HCEC 1CT (cell line): ENCODE measurements at places on chromosomes 7 and 10.

- DNase-seq, result no peak
Measured at GRCh38 chr10:79124066-79124465, 55.3 kb downstream of the ZMIZ1 start.

DNA sequence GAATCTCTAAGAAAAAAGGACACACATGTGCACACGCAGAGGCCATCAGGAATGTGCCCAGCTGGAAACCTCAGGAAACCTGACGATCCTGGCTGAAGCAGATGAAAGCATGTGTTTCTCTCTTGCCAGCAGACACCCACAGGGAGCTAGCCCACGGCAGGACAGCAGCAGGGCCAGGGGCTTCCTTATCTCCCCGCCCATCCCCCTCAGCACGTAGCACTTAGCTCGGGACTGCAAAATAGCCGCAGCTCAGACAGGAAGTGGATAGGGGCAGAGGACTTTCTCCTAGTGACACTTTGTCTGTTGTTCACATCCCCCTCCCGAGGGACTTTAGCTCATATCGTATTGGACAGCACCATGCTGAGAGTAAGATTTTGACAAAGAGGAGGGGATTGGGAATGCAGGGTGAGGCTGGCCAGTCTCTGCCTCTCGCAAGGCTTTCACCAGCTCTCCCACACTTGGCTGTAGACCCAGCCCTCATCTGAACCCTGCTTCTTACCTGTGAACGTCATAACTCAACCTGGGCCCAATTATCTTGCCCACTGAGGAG is 63.8 kb downstream of the MKI67 start:
- DNase-seq, result no peak

DNA sequence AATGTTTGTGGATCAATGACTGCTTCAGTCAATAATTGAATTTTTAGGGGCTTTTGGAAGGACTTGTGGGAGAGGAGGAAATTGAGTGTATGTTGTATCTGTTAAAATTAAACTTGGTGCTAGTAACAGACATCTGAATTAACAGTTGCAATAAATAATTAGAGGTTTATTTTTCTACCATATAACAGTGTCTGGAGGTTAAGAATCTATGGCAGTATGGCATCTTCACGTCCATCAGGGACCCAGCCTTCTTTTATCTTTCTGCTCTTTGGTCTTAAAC is 72.8 kb upstream of the HABP2 start:
- DNase-seq, result no peak

- no peak for DNase-seq
Measured at GRCh38 chr10:34593930-34594329, 221.2 kb downstream of the PARD3 start.

DNA sequence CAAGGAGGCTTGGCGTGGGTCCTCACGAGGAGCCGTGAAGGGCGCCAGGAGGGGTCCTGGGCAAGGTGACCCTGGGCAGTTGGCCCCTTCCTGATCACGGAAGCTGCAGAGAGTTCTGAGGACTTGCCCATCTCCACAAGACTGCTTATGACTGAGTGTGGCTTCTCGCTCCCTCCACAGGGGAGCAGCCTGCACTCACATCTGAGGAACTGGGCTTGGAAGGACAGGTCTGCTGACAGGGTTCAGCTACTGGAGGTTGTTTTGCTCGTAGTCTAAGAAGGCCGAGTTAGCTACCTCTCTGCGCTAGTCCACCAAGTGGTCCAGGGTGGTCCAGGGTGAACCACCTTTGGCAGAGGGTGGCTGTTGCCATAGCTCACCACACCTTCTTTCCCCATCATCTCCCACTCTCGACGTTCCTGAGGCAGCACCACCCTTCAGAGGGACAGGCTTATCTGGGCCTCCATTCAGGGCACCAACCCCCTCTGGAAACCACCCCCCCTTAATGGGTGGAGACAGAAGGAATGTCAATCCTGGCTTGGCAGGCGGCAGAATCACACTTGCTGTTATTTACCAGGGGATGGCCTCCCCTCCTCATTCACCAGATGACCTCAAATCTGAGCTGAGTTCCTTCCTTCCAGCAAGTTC is 38.2 kb downstream of the FAM53B start:
- DNase-seq, result no peak

DNA sequence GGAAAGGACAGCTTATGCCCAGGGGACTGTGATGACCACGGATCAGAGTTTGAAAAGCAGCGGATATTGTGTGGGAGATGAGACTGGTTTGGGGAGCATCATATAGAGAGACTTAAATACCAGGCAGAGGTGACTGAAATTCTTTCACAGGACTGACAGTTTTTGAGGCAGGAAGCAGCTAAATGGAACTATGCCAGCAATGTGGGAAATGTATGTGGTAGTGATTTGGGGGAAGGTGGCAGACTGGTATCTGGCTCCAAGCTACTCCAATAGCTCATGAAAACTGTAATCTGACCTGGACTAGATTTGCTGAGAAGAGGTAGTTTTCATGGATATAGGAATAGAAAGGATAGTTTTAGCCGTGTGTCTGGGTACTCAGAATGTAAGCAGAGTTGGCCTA is 592.6 kb downstream of the REEP3 start:
- DNase-seq, result no peak

DNA sequence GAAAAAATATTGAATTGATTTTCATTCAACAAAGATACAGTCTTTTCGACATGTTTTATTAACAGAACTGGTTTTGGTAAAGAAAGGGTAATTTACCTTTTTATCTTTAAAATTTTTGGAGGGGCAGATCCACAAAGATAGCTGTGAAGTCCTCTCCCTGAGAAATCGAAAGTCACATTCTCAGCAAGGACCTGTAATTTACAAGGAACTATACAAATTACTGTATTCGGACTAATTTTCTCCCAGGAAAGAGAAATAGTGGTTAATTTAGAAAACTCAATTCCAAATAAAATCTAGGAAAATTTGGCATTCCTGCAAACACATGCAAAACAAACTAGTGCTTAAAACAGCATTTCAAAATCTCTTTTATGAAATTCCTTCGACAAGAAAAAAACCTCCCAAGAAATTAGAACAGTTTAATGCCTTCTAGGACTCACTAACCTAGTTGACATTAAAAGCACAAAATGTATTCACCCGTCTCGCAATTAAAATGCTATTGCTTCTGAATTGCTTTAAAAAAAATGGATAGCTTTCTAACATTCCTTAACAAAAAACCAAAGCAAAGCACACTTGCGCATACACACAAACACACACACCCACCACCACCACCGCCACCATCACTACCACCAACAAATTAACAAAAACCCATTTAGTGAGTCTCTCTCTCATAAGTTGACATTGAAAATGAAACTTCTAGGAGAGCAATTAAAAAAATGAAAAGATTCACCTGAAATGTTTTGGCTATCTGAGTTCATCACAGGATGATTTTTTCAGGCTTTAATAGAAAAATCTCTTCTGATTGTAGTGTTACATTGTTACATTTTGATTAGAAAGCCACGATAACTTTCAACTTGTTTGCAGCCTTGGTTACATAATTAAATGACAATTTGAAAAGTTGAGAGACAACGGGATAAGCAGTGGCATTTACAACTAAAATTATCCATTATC is 4.0 kb upstream of the NKX2-3 start:
- peak; percentile 29 for DNase-seq

DNA sequence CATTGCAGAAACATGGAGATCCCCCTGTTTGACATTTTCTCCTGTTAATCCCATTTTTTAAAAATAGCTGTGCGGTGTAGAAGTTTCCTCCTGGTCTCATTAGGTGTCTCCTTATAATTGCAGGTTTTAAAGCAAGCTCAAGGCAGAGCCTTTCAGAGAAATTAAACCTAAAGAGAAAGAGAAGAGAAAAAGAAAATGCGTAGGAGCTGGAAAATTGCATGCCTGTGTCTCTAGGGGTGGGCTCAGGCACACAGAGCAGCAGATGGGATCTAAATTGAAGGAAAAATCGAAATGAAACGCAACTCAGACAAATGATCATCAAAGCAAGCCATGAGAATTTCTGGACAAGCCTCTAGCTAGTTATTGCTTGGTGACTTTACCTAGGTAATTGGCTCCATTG is 40.1 kb downstream of the GPR26 start:
- no peak for DNase-seq

GRCh38 chr10:6580279-6581029 is 378 bp upstream of the PRKCQ start:
- peak; percentile 22 for DNase-seq

GRCh38 chr7:138654616-138655015 is 46.5 kb downstream of the SVOPL start:
- DNase-seq, result no peak

DNA sequence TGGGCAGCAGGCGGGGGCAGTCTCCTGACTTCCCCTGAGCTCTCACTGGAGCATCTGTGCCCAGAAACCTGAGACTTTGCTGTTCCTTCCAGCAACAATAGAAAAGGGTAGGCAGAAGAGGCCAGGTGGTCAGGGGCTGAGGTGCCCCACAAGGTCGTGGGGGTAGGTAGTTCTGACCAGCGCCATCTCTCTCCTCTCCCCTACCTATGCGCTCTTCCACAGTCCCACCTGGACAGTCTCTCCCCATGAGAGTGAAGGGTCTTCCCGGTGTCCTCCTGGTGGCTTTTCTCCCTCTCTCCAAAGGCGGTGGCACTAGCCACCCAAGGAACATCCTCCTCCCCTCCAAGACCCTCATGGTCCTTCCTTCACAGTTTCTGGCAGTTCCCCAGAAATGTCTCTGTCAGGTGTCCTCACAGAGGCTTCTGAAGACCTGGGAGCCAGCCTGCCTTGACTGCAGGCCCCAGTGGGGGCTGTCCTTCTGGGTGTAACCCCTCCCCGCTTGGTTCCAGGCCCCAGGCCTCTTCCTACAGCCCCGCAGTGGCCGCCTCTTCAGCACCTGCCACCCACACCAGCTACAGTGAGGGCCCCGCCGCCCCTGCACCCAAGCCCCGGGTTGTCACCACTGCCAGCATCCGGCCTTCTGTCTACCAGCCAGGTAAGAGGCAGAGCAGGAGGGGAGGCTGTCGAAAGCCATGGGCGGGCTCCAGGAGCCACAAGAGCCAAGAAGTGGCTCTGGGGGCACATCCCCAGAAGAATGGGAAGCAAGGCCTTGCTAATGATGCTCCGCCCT is 41.3 kb downstream of the LDB3 start:
- no peak for DNase-seq

DNA sequence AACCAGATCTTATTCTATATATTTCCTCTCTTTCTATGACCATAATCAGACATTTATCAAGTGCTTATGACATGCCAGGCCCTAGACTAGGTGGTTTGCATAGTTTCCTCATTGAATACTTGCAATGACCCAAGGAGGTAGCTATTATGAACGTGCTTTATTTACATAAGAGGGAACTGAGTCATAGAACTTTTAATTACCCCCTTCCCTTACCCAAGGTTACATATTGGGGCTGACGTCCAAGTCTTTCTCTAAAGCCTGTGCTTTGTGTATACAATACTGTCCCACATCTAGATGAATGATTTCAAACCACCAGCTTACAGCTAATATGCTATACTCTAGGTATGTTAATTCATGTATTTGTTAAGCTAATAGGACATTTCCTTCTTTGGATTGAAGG is 91.9 kb upstream of the NPY start:
- DNase-seq, result no peak

DNA sequence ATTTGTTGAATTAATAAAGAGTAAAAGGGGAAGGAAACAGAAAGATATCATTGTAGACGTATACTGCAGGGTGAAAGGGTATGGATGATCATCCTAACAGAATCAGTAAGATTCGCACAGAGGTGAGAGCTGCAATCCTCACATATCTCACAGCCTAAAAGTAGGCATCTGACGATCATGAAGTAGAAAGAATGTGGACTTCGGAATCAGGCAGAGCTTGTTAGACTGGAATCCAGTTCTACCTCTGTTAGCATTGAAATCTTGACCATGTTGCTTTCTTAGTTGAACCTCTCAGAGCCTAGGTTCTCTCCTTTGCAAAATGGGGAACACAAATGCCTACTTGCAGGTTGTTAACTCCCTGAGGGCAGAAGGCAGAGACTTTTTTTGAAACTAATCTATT is 320.0 kb upstream of the C7orf33 start:
- no peak for DNase-seq

DNA sequence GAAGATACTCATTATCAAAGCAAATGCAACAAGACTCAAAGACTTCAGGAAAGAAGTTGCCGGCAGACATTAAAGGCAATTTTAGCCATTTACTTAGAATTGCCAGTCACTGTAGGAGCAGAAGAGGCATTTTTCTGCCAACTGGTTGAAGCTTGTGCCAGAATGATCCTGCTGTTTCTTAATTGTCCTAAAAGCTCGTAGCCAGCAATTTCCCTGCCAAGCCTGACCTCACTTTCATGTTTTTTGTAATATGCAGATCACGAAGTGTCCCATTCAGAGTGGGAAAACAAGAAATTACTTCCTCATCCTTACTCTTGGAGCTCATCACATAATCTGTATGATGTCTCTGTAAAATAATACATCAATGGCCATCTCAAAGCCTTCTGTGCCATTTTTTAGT is 130.9 kb upstream of the ANKRD1 start:
- no peak for DNase-seq

- no peak for DNase-seq
Measured at GRCh38 chr10:34188221-34188620, 626.9 kb downstream of the PARD3 start.

DNA sequence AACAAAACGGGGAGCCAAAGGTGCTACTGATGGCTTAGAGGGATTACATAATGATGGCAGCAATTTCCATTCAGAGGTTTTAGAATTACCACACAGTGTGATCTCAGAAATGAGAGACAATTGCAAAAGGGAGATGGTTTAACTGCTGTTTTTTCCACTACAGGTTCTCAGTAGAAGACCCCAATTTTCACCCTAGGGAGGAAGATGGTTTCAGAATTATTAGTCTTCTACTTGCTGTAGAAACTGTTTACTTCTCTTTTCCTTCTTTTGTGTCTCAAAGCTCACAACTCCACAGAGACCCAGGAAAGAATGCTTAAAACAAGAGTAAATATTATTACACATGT is 226.5 kb downstream of the INHBA start:
- DNase-seq, result no peak

GRCh38 chr10:5349362-5349761 is 15.4 kb upstream of the UCN3 start:
- no peak for DNase-seq

DNA sequence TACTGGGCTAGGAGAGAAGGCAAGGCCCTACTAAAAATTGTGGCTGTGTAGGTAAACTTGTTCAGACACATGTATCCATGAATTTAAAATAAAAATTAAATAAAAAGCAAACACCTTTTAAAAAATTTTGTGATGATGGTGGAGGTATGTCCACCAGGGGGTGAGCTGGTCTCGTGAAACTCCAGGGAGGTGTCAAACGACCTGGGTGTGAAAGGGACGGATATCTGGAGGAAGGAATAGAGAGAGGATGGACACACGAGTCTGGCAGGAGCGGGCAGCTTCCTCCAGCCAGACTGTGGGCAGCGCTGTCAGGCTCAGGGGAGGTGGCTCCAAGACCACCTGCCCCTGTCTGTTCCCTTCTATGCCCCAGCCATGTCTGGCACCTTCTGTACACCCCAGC is 34.8 kb upstream of the DMBT1 start:
- DNase-seq, result no peak

GRCh38 chr10:17586821-17587234 is 30.3 kb downstream of the HACD1 start:
- peak; percentile 34 for DNase-seq

DNA sequence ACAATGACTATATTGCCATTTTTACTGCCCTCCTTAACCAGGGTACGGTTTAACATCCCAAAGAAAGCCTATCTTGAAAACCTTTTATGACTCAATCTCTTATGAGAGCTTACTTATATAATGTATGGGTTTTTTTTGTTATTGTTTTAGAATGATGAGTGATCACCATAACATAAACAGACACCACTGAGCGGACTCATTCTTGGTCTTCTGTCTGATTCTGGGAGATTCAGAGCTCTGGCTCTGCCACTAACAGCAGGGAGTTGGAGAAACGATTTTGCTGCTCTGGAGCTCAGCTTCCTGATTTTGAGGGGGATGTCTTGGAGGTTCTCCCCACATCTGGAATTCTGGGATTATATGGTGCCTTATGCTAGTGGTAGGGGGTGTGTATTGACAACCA is 244.1 kb downstream of the FRMD4A start:
- DNase-seq, result peak; percentile 77
